Left cardiac atrium (tissue), 4 donors: ENCODE measurements at places on chromosomes 6 and 20. TPM values are rescaled to one million over a fixed set of nuclear protein-coding genes. Genes with fewer than 3 reads are reported as not detected.

The OOEP gene
- total RNA-seq, result 0.24 TPM

DNA sequence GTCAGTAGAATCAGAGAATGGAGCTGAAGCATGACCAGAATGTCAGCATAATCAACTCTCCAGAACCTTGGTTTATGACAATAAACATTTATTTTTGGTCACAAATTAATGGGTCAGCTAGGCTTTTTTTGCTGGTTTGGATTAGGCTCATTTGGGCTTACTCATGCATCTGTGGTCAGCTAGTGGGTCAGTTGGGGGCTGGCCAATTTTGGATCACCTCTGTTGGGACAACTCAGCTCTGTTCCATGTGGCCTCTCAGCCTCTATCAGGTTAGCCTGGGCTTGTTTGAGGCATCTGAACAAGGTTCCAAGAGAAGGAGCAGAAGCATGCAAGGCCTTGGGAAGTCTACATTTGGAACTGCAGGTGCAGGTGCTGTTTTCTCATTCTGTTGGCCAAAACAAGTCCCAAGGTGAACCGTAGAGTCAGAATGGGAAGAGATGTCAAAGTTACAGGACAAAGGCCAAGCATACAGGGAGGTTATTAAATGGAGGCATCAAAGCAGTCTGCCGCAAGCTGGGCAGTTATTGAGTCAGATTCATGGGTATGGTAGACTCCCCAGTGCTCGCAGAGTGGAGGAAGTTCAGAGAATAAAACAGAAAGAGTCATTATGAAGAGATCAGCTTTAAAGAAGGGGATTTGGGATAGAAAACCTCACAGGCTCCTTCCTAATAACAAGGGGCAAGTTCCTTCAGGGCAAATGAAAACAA, 173.0 kb downstream of the PLCB4 start:
- DNase-seq, result no peak

GRCh38 chr6:6711031-6711785, 122.7 kb downstream of the LY86 start:
- no peak for DNase-seq

The PAK5 gene
- not detected for total RNA-seq

GRCh38 chr20:44145131-44145775, 41.7 kb downstream of the JPH2 start:
- DNase-seq, result no peak

The RPL7L1 gene
- total RNA-seq, result 50.8 TPM

DNA sequence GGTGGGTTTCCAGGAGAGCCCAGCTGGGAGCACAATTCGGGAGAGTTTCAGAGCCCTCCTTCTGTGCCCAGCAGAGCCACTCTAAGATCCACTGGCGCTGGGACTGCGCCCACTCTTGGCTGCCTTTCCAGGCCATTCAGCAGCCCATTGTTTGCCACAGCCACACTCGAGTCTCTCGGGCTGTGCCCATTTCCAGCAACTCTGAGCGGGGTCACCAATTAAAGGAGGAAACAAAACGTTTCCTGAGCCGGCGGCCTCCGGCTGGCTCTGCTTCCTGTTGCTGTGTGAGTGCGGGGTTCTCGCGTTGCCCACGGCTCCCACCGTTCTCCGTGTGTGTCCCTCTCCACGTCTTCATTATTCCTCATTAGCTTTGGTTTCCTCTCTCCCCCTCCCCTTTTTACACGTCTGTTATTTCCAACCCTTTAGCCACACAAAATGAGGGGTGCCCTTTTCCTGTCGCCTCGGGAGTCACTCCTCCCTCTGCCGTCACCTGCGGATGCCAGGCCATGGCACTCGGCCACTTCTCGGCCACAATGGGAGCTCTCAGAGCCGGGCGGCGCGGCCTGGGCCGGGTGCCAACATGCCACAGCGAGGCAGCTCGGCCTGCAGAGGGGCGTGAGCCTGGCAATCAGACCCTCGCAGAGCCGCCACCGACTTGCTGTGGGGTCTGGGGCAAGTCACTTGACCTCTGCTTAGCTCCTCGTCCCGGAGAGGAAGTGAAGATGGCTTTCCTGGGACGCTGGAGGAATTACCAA, 94.3 kb upstream of the NKX2-2 start:
- peak; percentile 44 for DNase-seq

- no peak for DNase-seq
Observed at GRCh38 chr20:51382986-51383821, 159.3 kb downstream of the NFATC2 start.

DNA sequence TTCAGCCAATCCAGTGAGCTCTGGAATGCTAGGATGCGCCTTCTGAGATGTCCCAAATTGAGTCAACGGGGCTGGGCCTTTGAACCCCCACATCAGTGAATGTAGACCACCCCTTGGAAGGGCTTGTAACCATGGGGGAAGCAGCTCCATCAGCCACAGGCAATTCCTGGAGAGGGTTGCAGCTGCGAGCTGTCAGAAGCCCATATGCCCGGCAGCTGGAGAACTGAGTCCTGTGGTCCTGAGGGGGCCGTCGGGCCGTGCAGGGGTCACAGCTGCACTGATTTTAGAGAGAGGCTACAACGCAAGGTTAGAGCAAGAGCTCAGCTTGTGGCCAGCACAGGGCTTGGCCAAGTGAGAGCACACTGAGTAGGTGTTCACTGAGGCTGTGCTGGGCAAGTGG, 121.3 kb downstream of the TOX2 start:
- DNase-seq, result no peak

DNA sequence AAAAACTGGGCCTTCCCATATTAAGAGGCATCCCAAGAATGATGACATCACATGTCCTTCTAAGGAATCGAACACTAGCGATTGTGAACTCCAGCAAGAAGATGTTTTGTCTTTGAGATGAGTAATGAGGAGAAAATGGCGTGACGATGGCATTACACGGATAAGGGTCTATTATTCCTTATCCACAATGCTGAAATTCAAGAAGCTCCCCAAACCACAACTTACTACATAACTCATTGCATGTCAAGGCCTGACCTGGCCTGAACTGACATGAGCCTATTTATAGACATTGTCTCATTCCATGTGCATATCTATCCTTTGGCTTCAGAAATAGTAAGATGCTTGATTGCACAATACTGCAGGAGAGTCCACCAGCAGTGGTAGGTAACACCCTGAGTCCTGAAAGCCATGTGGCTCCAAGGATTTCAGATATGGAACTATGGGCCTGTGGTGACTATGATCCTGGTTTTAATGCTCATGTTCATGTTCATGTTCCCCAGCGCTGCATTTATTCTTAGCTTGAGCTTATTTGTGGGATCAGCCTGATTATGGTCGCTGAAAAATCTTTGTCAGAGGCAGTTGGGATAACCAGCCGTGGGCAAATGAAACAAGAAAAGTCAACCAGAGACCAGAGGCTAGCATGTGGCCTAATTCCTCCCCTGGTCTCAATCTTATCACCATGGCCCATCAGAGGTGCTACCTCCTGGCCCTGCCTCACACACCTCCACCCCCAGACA, 183.2 kb upstream of the JARID2 start:
- no peak for DNase-seq

The MYLK2 gene
- not detected for total RNA-seq

- DNase-seq, result no peak
Observed at GRCh38 chr6:122798099-122798641, 9.1 kb downstream of the SMPDL3A start.

DNA sequence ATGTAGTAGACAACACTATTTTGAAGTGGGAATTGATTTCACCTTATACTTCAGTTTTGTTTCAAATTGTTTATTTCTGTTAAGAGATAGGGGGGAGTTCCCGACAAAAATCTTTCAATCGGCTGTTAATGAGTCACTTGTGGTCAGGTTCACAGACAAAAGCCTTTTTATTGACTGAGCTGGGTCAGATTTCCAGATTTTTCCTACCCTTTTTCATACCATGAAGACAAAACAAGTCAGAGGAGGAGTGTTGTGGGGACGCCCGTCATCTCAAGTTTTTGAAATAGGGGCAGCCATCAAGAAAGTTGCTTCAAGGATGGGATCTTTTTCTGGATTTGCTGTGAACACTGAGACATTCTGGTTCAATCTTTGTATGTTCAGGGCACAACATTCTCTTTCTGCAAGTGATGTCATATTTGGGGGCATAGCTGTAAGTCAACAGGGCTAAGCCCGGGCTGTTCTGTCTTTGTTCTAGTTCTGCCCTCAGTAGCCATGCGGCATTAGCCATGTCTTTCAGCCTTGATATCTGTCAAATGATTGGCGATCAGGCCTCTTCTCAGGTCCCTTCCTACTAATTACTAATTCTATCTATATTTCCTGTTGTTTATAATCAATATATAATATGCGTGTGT, 496.0 kb upstream of the MARCKS start:
- DNase-seq, result no peak

- DNase-seq, result no peak
Observed at GRCh38 chr20:14865169-14865568, 527.8 kb upstream of the FLRT3 start.

DNA sequence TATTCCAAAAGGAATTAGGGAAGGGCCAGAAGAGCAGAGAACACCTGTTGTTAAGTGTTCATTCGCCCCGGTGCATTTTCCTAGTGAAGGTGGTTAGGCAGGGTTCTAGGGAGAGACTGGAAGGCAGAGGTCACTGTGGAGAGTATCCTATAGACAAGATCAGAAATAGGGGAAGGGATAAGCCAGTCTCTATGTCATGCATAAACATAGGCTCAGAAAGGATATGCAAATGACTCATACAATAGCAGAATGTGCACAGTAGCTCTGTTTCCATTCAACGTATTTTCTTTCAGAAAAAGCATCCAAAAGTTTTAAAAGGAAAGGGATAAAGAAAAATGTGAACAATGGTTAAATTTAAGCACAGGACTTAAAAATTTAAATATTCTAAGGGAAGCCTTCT, 47.4 kb downstream of the BMP6 start:
- DNase-seq, result no peak

DNA sequence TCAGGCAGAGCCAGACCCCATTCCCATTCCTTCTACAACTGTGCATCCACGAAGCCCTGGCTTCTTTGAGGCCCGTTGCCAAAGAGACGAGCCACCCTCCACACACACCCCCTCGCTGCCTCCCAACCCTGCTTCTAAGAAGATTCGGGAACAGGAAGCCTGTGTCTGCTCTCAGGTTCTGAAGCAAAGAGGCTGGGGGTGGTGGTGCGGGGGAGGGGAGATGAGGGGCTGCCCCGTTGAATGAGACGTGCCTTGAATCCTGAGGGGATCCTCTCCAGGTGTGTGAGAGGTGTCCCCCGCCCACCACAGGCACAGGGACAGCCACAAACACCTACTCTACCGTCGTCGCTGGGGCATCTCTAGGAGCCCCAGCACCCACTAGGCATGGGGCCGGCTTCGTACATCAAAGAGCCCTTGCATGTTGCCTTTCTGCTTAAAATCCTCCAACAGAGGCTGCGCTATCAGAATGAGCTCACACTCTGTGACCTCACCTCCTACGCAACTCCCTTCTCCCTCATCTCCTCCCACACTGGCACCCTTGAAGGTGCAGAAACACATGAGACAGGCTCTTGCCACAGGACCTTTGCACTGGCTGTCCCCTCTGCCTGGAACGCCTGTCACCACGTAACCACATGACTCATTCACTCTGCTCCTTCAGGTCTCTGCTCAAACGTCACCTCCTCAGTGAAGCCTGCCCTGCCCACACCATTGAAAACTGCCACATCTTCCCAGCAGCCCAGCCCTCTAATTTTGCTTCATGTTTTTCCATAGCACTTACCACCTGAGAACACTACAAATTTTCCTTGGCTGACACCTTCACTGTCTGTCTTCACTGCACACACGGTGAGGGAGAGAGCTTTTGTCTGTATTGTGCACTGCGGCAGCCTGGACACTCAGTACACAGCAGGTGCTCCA, 58.5 kb downstream of the PREX1 start:
- DNase-seq, result no peak

DNA sequence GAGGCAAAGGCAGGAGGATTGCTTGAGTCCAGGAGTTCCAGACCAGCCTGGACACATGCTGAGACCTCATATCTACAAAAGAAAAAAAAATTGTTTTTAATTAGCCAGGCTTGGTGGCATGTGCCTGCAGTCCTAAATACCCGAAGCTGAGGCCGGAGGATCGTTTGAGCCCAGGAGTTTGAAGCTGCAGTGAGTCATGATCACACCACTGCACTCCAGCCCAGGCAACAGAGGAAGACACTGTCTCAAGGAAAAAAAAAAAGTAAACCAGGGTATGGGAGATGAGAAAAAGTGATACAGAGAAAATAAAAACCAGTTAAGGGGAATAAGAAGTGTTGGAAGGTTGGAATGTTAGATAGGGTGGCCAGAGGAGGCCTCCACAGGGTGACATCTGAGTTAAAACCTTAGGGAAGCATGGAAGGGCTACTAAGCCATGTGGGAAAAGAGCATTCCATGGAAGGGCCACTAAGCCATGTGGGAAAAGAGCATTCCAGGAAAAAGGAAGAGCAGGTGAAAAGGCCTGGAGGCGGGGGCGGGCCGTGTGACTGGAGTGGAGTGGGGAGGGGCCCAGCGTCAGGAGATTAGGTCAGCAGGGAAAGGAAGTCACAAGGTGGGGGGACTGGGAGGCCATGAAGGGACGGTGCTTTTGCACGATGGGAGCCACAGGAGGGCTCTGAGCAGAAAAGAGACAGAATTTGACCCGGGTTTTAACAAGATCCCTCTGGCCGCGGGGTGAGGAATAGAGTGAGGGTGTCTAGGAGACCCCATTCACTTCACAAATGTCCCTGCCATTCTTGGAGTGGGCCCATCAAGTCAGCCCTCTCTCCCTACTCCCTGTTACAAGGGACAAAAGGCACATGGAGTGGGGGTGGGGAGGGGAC, 18.3 kb downstream of the CPNE5 start:
- no peak for DNase-seq

DNA sequence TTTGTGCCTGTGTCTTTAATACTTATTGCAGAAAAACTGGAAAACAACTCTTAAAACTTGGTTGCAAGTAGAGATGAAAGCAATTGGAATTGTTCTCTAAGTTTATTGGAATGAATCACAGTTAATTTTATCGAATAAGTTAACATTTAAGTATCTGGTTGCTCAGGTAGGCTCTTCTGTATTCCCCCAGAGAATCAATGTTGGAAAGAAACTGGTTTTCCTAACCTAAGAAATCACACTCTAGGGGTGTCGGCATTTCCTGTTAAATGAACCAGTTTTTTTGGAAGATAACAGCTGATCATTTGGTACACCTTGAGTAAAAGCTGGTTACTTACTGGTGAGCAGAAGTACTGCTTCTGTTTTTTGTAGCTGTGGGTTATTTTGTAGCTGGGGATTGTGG, 5.2 kb downstream of the TFAP2C start:
- no peak for DNase-seq

The SCRT2 gene
- total RNA-seq, result not detected

The ZNF217 gene
- total RNA-seq, result 12.6 TPM

DNA sequence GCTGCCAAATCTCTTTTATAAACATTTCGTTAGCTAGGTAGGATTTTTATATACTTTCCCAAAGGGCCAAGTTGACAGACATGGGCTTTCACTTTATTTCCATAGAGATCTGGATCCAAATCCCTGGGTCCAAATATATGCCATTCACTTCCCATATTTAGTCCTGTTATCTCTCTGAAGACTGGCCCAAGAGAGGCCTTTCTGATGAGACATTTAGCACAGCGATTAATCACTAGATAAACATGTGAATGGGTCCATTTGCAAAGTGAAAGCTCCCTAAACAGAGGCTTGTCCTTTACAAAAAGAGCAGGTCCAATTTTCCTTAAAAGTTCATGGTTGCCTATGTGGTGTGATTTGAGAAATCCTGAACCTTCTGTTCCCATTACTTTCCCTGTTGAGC, 132.6 kb downstream of the TRMT11 start:
- no peak for DNase-seq

GRCh38 chr6:105835373-105835772, 250.8 kb upstream of the PRDM1 start:
- DNase-seq, result no peak
